ENCODE measurements at places on chromosomes 11 and 22.

- no peak for DNase-seq
These were observed 114.9 kb upstream of the TMEM45B start for GRCh38 chr11:129700701-129701100.

DNA sequence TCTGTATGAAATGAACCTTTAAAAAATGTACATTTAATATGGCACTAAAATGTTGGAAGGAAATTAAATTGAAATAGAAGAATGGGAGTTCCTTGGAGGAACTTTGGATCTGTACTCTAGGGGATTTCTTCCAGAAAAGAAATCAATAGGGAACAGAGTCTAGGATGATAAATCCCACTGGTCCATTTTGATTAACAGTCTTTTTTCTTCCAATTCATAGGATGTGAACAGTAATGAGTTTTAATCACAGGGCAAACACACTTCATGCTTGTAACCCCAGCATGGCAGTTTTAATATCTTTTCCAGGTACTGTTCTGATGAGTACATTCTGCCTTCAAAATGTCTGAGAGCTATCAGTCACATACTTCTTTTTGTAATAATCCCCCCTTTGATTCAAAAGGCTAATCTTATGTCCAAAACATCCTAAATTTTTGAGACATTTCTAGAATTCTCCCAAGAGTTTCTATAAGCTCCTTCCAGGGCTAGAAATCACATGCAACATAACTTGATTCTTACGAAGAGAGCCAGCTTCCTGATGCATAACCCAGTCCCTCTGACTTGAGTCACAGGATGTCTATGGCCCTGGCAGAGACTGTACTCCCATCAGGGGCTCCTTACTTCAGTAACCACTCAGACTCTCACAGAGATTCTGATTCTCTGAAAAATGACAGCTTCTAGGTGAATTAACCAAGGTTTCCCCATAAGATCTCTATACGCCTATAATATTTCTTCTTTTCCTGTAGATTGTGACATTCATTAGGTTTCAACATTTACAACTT, 112.9 kb downstream of the SLC36A4 start:
- no peak for DNase-seq

- DNase-seq = no peak
These were observed 12.6 kb upstream of the UPB1 start for GRCh38 chr22:24482575-24482974.

- DNase-seq = no peak
These were observed 3.0 kb downstream of the LRFN4 start for GRCh38 chr11:66859686-66860448.

- DNase-seq = no peak
These were observed 46.0 kb downstream of the THAP12 start for GRCh38 chr11:76334826-76335389.

DNA sequence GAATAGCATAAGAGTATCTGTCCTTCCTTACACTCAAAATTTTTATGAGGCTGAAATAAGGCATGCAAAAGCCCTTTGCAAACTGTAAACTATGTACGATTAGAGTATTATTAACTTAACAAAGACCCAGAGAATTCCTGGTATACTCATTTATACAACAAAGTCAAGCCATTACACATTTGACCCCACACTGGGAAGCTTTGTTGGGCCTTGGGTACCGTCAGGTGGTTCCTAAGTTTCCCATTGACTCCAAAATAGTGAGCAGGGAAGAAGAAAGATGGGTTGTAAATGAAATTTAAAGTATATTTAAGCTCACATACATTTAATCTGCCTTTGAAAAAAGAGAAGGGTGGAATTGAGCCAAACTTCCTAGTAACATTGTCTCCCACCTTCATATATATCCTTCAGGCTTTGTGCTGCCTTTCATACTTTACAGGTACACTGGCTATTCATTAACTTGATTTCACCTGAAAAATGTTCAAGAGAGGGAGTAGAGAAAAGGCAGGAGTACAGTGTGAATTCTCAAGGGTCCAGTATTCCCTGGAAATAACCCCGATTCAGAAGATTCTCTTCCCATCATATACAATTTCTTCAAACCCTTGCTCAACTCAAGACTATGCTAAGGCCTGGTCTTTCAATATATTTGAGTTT, 68.6 kb downstream of the SOX6 start:
- no peak for DNase-seq

DNA sequence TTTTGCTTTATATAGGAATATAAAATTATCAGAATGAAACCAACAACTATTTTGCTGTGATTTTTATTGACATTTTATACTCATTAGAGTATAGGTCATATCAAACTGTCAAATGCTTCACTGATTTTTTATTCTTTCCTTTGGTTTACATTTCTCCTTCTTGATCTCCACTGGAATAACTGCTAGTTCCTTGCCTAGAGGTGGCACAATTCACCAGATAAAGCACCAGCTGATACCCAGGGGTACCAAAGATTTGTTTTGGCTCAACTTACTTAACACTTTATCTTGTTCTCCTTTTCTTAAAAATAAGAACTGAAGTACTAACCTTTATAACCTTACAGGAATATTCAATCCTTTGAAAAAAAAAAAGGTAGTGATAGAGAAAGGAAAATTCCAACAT, 725.1 kb upstream of the CHORDC1 start:
- no peak for DNase-seq

DNA sequence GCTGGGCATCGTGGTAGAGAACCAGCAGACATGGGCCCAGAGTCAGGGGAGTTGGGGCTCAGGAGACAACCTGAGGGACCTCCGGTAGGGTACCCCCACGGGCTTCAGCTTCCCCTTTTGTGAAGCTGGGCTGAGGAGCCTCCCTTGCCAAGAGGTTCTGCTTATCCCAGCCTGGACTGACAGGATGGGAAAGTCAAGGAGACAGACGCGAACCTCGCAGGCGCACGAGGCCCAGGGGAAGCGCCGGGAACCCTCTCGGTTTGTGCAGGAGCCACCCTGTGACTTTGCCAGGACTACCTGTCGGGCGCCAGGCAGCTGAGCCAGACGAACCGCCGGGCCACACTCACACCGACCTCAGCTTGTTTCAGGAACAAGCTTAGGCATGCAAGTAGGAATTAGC, 566.1 kb downstream of the BRD1 start:
- no peak for DNase-seq

DNA sequence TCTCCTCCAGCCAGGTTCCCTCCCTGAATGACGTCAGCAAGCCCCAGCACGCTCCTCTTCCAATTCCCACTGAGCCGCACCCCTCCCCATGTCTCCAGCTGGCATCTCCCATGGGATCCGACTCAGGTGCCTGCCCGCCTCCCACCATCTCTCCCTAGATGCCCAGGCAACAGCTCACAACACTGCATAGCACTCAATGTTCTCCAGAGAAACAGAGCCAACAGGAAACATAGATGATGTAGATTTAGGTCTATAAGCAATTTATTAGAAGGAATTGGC, 532.3 kb downstream of the BRD1 start:
- DNase-seq = no peak

All from activated gamma-delta T cell treated with Interleukin-2 at 50 U/mL for 16 hours (primary cell).